Pulmonary artery endothelial cell (primary cell): ENCODE measurements at places on chromosomes 11 and 22.

- no peak for DNase-seq
These were observed 124.3 kb upstream of the OR9Q1 start for GRCh38 chr11:57899378-57899777.

GRCh38 chr11:73465871-73466270 lies 89.7 kb downstream of the RELT start:
- no peak for DNase-seq

- DNase-seq: no peak
These were observed 2.4 kb downstream of the TIMP3 start for GRCh38 chr22:32803738-32804435.

DNA sequence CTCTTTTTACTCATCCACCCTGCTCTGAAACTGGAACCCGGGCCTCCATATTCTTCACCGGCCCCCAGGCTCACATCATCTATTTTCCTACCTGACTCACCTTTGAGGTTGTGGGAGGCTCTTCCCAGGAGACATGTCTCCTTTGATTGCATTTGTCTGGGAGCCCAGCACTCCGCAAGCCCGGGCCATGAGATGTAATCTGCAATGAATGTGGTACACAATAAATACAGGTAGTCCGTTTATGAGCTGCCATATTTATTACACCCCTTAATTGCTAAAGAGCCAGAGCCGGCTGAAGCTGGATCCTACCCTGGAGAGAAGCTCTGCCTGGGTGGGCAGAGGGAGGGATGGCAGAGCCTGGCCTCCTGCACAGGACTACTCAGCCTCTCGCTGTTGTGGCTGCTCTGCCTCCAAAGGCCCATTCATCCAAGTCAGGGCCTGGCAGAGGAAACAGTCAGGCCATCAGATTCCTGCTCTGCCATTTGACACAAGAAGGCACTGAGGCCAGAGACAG lies 49.5 kb downstream of the TP53I11 start:
- DNase-seq: no peak

DNA sequence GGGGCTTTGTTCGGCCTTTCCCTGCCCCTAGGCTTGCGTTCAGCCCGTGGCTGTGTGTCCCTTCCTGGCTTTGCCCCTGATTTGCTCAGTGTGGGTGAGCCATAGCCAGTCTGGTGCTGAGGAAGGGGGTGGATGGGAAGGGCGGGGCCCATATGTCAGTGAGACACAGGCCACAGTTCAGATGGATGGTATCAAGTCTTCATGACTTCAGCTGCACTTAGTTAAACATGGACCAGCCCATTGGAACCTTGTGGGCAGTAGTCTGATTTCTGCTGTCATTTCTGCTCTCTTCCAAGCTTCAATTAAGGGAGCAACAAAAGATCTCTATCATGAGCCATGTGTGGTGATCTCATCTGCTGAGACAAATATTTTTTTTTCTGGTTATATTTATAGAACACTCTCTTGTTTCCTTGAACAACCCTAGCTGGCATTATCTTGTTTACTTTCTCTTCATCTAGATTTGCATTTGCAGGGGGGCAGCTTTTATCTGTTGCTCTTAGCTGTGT lies 21.6 kb upstream of the PEX26 start:
- DNase-seq: no peak

GRCh38 chr11:31092638-31093037 lies 276.9 kb downstream of the DCDC1 start:
- DNase-seq: no peak
